GM04504 (cell line): ENCODE measurements at places on chromosomes 13 and 19.
A peak's percentile ranks its signal among the peaks of the same experiment; 100 is the strongest.

GRCh38 chr13:47548294-47548840 is 452.7 kb downstream of the SUCLA2 start:
- DNase-seq, result no peak

GRCh38 chr13:77325371-77325980 is 1.4 kb downstream of the MYCBP2 start:
- no peak for DNase-seq

DNA sequence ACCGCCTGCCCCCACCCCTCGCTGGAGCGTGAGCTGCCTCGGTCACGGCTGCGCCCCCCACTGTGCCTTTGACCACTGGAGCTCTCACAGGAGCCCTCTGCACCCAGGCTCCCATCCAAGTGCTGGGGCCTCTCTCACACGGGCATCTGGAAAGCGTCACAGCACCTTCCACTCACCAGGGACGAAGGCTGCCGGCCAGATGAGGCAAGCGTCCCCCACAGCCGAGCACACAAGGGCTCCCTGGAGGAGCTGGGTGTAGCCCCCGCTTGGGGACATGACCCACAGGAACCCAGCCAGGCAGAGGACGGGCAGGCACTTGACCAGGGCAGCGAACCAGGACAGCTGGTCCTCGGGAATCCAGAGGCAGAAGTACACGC is 560 bp downstream of the TMEM86B start:
- DNase-seq, result no peak

- no peak for DNase-seq
These were observed 66.0 kb downstream of the ABCC4 start for GRCh38 chr13:95235199-95235756.

DNA sequence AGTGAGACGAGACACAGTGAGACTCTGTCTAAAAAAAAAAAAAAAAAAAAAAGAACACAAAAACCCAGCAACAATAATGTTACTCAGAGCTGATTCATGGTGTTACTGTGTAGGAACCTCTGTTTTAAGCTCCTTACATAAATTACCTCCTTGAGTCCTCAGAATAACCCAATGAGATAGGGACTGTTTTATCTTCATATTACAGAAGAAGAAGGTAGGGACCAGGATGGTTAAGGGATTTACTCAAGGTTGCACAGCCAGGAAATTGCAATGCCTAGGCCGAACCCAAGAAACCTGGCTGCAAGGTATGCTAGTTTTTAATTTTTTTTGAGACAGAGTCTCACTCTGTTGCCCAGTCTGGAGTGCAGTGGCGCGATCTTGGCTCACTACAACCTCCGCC is 1.5 kb upstream of the DAND5 start:
- no peak for DNase-seq

GRCh38 chr13:103130681-103131210 is 64.5 kb upstream of the SLC10A2 start:
- DNase-seq, result no peak

- DNase-seq, result no peak
These were observed 1289.4 kb downstream of the PCDH9 start for GRCh38 chr13:65940720-65941119.

DNA sequence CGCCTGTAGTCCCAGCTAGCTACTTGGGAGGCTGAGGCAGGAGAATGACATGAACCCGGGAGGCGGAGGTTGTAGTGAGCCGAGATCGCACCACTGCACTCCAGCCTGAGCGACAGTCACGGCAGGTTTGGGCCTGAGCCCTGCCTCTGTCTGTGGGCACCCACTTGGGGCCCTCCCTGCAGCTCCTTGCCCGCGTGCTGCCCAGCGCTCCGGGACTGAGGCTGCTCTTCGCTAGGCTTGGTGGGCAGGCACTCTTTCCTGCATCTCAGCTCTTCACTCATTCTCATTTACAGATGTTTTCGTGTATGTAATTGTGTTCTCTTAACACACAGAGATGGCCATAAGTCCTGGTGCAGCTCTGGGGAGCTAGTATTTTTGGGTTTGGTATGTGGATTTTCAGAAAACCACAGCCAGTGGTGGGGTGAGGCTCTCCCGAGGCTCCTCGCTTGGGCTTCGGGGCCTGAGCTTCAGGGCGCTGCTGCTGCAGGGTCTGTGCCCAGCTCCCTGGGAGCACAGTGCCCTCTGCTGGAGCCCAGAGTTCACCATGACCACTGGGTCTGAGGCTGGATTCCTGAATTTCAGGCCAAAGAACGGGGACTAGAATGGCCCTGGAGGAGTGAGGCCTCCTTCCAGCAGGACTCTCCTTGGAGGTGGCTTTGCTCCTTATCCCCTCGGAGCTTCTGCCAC is 15.2 kb downstream of the UPF1 start:
- DNase-seq, result peak; percentile 71

DNA sequence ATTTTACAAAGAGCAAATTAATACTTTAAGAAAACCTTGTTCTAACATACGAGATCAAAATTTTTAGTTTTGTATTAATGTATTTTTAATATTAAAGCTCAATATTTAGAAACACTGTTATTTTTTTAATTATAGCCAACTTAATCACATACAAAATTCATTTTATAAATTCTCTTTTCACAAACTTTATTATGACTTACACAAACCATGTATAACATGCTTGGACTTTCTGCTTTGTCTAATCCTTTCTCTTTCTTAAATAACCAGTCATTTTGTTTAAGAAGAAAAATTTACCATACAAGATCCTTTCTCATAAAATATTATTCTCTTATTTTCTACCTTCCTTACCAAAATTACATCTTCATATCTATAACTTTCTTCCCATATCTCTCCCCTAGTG is 62.2 kb downstream of the CYSLTR2 start:
- DNase-seq, result no peak

DNA sequence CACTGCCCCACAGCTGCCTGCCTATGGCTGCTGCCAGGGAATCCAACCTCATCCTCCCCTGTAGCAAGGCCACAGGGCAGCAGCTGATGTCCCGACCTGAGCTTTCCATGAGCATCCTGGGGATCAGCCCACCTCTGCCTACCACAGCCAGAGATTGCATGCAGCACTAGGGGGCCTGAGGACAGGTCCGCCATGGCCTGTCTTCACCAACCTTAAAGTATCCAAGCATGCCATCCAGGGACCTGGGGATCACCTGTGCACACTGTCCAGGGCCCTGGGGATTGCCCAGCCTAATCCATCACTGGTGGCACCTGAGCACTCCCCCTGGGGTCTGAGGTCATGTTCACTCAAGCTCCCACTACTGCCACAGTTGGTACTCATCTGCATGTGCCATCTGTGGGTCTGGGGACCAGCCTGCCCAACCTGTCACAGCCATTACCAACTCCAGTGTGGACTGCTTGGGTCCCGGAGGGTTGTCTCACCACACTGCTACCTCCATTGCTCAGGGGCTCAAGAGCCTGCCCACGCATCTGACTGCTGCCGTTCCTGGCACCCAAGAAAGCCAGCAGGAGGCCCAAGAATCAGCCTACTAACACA is 53.0 kb downstream of the KCTD15 start:
- DNase-seq, result no peak

GRCh38 chr13:39370048-39370447 is 232.9 kb downstream of the LHFPL6 start:
- DNase-seq, result no peak

DNA sequence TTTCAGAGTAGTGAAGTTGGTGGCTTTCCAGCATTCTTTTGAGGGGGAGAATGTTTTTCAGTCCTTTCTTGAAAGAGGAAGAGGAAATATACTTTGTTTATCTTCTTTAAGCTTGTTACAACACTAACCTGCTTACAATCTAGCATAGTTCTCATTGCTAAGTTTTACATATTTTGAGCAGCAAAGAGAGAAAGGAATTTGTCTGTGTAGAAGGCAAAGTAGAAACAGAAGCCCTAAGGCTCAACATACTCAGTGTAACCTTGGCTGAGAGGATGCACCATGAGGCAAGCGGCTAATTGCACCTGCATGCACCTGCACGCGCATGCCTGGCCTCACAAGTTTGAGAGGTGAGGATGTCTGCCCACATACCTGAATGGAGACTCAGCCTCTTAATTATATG is 2.2 kb downstream of the FRY start:
- no peak for DNase-seq

- DNase-seq, result no peak
These were observed 23.2 kb upstream of the CRTC1 start for GRCh38 chr19:18660051-18660910.

DNA sequence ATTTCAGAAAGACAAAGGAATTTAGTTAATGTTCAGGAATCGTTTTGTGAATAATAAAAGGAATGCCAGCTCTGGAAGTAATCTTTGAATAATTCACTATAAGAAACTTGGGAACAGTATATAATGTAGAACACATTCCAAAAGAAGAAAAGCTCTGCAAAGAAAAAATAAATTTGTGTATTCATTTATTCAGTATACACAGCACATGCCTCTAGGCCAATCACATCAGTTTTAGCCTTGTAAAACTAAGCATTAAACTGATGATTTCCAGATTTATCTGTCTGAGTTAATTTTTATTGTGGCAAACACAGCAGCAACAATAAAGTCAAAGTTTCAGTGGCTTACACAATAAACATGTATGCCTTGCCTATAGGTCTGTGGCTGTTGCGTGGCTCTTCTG is 5.7 kb upstream of the RXFP2 start:
- DNase-seq, result no peak

DNA sequence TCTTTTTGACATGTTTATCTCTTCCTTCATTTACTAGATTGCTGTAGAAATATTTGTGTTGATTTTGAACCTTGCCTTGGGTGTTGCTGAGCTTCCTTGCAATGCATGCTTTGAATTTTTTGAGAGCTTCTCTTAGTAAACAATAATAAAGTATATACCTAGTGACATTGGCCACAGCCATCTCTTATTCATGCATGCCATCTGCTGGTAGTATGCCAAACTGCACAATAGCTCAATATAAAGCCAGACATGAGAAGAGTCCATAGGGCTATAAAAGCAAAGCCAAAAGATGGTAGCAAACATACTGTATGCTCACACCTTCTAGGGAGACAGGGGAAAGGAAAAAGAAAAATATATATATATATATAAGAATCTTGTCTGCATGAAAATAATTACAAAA is 18.9 kb upstream of the ZSCAN5A start:
- peak; percentile 35 for DNase-seq

GRCh38 chr19:20318616-20319015 is 151.6 kb downstream of the ZNF486 start:
- DNase-seq, result no peak

DNA sequence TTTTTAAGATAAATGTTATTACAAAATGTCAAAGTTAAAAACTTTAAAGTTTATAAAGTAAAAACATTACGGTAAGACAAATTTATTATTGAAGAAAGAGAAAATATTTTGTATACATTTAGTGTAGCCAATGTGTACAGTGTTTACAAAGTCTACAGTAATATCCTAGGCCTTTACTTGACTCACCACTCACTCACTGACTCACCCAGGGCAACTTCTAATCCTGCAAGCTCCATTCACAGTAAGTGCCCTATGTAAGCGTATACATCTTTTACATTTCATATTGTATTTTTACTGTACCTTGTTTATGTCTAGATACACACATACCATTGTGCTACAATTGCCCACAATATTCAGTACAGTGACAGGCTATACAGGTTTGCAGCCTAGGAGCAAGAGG is 448.2 kb downstream of the KCTD12 start:
- DNase-seq, result no peak

DNA sequence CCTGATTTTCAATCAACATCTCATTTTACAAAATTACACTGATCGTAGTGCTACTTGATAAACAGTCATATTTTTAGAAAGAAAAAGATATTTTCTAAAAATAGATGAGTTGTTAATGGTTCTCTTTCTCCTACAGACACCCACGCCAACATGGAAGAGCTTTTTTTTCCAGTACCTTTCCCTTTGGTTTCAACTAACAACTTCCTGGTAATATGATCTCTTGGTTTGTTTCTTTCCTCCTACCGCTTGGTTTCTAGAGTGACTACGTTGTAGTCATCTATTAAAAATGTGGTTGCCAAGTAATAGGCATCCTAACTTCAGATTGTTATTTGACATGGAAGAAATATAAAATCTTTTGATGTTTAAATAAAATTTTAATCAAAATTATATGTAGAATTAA is 189.0 kb downstream of the LACC1 start:
- DNase-seq, result peak; percentile 18

DNA sequence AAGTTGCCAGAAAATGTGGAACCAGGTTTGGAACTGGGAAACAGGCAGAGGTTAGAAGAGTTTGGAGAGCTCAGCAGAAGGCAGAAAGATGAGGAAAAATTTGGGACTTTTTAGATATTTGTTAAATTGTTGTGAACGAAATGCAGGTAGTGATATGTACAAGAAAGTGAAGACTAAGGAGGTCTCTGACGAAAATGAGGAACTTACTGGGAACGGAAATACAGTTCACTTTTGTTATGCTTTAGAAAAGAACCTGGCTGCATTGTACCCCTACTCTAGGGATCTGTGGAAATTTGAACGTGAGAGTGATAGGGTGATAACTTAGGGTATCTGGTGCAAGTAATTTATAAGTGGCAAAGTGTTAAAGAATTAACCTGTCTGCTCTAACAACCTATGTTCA is 632.4 kb downstream of the SLITRK5 start:
- DNase-seq, result no peak

- no peak for DNase-seq
These were observed 287.1 kb downstream of the TBC1D4 start for GRCh38 chr13:75194717-75195462.

DNA sequence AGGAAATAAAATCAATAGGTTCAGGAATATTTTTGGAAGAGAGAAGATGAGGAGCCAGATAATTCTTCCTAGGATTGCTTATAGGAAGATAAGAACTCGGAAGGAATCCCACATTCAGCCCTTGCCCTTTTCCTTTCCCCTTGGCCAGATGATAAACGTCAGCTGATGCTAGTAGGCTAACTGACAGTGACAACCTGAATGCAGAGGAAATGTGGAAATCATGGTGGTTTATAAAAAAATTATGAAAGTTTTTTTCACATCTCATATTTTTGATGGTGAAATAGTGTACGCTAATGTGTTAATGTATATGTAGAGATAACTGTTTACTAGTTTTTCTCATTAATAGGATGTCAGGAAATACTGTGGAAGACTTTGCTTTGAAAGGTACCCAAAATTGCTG is 56.9 kb downstream of the EDNRB start:
- no peak for DNase-seq

- DNase-seq, result no peak
These were observed 233.6 kb downstream of the PCDH9 start for GRCh38 chr13:66996503-66996902.

DNA sequence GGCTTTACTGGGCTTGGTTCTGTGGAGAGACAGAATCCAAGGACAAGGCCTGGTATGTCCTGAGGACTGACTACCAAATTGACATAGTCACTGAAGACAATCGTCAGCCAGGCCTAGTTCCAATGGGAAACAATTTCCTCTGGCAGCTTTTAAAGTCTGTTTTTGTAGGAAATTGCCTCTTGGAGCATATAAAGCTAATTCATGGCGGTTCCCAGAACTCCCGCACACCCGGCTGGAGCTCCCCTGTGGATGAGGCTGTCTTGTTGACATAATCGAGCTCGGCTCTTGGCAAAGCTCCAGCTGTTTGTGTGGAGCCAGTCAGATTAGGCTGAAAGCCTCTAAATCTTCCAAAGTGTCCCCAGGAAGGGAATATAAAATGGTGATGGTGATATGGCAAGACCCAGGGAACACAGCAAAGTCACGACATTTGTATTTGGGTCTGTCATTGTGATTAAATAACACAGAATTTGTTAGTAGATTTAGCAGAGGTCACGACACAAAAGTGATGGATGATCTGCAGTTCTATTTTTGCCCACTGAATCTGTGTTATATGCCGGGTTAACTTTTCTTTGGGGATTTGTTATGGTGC is 395.0 kb downstream of the PCDH9 start:
- no peak for DNase-seq
